ENCODE measurements at places on chromosomes 5 and 9. TPM values are rescaled to one million over a fixed set of nuclear protein-coding genes. Genes with fewer than 3 reads are reported as not detected.

The SPINK4 gene
- total RNA-seq, result not detected

The ZDHHC12 gene
- total RNA-seq, result 10.9 TPM

The DOCK2 gene
- total RNA-seq, result 7.8 TPM

The SLC23A1 gene
- not detected for total RNA-seq

The NPDC1 gene
- 56.4 TPM for total RNA-seq

The MARCOL gene
- not detected for total RNA-seq

The PFN3 gene
- total RNA-seq, result not detected

The ARHGEF37 gene
- 19.0 TPM for total RNA-seq

The CTXN3 gene
- 4.0 TPM for total RNA-seq

The NIPSNAP3A gene
- total RNA-seq, result 37.6 TPM

The TTC23L gene
- 2.9 TPM for total RNA-seq

The ITK gene
- total RNA-seq, result 0.44 TPM

The PCDH12 gene
- total RNA-seq, result 8.6 TPM

The CYLC2 gene
- not detected for total RNA-seq

The PRSS3 gene
- not detected for total RNA-seq

The FYB1 gene
- total RNA-seq, result 6.3 TPM

The SPAG8 gene
- total RNA-seq, result 2.9 TPM

The PCYOX1L gene
- 19.8 TPM for total RNA-seq

The BSPRY gene
- total RNA-seq, result 7.5 TPM

The TMEM141 gene
- total RNA-seq, result 31.1 TPM

The CER1 gene
- total RNA-seq, result 0.88 TPM

The C5orf34 gene
- total RNA-seq, result 4.4 TPM

The GMCL2 gene
- not detected for total RNA-seq

The TAS2R1 gene
- not detected for total RNA-seq

The CDKN2B-AS1 gene
- 0.77 TPM for total RNA-seq

The SLC46A2 gene
- not detected for total RNA-seq

The LCN12 gene
- total RNA-seq, result 2.9 TPM

The FAM200C gene
- total RNA-seq, result 25.1 TPM

The LCN9 gene
- total RNA-seq, result not detected

The PLEKHG4B gene
- 10.1 TPM for total RNA-seq

The PCDHB8 gene
- 3.4 TPM for total RNA-seq

The IFNA13 gene
- total RNA-seq, result not detected

The SH3TC2 gene
- total RNA-seq, result 19.6 TPM

The SMIM33 gene
- not detected for total RNA-seq

The KIF4B gene
- 0.33 TPM for total RNA-seq

The ALDOB gene
- 0.33 TPM for total RNA-seq

Measured in camera-type eye (tissue), 1 donor.